SK-N-SH treated with all-trans-retinoic acid at 6 μM for 48 hours (cell line): ENCODE measurements at places on chromosomes 12 and 14.
A peak's percentile ranks its signal among the peaks of the same experiment; 100 is the strongest.

- peak; percentile 62 for ATAC-seq
Measured at GRCh38 chr14:22819151-22819988, 4.1 kb upstream of the SLC7A7 start.

GRCh38 chr12:115222220-115222619 lies 538.2 kb upstream of the TBX3 start:
- no peak for ATAC-seq

- ATAC-seq: peak; percentile 92
Measured at GRCh38 chr14:104094709-104095425, 9.4 kb downstream of the ASPG start.

- peak; percentile 69 for ATAC-seq
Measured at GRCh38 chr12:6699989-6700645, 498 bp downstream of the PIANP start.

GRCh38 chr12:2259369-2259768 lies 206.6 kb downstream of the CACNA1C start:
- peak; percentile 24; the same call in 2 of the 3 replicates for ATAC-seq

DNA sequence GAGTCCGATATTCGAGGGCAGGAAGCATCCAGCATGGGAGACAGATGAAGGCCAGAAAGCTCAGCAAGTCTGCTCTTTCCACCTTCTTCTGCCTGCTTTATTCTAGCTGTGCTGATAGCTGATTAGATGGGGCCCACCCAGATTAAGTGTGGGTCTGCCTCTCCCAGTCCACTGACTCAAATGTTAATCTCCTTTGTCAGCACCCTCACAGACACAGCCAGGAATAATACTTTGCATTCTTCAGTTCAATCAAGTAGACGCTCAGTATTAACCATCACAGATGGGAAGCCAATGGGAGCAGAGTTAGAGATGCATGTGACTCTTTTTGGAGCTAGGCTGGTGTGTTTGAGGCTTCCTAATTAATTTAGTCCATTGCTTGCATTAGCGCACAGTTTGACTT lies 17.0 kb downstream of the C12orf75 start:
- ATAC-seq: no peak

GRCh38 chr14:67446371-67447032 lies 34.5 kb upstream of the PLEK2 start:
- ATAC-seq: no peak

- ATAC-seq: no peak
Measured at GRCh38 chr12:129481921-129482320, 421.9 kb downstream of the TMEM132D start.

- no peak for ATAC-seq
Measured at GRCh38 chr14:88496414-88496813, 58.4 kb downstream of the PTPN21 start.

GRCh38 chr14:45251912-45252311 lies 1.1 kb downstream of the MIS18BP1 start:
- peak; percentile 43; the same call in 2 of the 3 replicates for ATAC-seq

- ATAC-seq: no peak
Measured at GRCh38 chr14:59753512-59753911, 117.1 kb downstream of the RTN1 start.

DNA sequence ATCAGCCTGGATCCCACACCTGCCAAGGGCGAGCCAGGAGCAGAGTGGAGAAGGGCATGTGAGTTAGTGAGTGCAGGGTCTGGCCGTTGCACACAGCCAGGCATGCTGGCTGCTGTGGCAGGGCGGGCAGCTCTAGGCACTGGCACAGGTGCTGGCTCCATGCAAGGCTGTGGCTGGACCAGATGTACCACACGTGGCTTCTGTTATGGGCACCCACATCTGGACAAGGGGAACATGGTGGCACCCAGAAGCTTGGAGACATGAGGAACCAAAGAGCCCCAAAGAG lies 20.1 kb downstream of the SERPINA3 start:
- ATAC-seq: no peak
